ENCODE measurements at places on chromosomes 7 and 10.

- peak; percentile 32 for DNase-seq
Observed at GRCh38 chr7:10085231-10085630, 888.4 kb upstream of the PHF14 start.

- no peak for DNase-seq
Observed at GRCh38 chr7:31074403-31075085, 22.4 kb downstream of the ADCYAP1R1 start.

- no peak for DNase-seq
Observed at GRCh38 chr10:99766302-99766681, 16.1 kb upstream of the ABCC2 start.

- DNase-seq: no peak
Observed at GRCh38 chr10:132390921-132391675, 5.9 kb upstream of the PWWP2B start.

DNA sequence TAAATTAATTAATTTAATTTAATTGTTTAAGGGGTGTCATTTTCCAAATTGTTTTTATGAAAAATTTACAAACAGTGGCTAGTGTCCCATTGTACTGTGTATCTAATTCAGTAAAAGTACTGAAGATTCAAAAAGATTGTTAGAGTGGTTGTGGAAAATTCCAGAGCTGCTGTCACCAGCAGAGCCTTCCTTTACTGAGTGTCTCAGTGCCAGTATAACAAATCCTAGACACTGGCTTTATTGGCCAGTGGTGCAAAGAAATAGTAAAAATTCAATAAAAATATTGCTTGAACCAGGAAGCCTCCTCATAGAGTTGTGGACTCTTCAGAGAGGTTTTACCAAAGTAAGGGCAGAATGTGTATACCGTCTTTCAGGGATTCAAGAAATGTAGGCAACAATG is 23.1 kb upstream of the HERPUD2 start:
- no peak for DNase-seq

DNA sequence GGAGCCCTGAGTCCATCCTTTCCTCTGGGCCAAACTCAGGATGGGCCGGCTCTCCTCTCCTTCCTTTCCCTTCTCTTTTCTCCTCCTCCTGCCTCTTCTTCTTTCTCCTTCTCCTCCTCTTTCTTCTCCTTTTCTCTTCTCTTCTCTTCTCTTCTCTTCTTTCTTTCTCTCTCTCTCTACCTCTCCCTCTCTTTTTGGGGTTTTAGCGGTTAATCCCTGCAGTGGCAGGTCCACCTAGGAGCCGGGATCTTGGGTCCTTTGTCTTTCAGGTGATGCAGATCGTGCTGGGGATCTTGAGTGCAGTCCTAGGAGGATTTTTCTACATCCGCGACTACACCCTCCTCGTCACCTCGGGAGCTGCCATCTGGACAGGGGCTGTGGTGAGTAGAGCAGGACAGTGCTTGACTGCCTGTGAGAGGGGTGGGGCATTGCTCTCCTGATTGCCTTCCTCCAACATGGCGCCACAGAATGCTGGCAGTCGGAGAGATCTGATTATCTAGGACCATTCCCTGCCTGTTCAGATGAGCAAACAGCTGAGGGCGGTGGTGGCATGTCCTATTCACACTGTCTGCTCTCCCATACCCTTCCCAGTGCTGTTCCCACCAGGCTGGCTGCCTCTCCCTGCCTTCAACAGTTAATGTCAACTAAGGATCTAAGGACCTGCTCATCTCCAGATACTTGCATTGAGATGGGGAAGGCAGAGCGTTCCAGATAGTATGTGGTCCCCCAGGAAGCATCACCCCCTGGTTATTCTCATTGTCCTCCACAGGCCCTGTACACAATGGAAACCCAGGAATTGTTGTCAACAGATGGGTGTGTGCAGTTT is 1.6 kb downstream of the TMEM176A start:
- no peak for DNase-seq

DNA sequence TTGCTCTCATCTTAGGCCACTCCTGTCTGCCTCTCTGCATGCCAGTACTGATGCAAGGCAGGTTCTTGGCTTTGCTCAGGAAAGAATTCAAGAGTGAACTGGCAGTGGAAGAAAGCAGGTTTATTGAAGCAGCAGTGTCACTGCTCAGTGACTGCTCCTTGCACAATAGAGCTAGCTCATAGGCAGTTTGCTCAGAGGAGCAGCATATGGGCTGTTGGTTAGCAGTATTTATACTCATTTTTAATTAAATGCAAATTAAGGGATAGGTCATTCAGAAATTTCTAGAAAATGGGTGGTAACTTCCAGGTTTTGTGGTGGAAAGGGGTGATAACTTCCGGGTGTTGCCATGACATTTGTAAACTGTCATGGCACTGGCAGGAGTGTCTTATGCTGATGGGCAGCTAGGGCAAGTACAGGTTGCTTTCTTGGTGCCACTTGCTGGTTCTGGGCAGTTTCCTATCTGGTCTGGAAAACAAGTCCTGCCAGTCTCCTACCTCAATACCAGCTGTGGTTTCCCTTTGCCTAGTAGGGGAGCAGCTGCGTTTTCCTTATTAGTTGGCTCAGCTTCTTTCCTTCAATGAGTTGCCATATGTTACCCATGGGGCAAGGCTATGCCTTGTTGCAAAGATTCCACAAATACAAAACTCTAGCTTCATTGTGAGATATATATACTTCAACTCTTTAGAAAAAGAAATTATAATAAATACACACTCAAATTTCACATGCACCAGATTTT is 64.8 kb upstream of the CALD1 start:
- DNase-seq: no peak

- DNase-seq: no peak
Observed at GRCh38 chr10:101139421-101139911, 8.4 kb downstream of the TLX1 start.

DNA sequence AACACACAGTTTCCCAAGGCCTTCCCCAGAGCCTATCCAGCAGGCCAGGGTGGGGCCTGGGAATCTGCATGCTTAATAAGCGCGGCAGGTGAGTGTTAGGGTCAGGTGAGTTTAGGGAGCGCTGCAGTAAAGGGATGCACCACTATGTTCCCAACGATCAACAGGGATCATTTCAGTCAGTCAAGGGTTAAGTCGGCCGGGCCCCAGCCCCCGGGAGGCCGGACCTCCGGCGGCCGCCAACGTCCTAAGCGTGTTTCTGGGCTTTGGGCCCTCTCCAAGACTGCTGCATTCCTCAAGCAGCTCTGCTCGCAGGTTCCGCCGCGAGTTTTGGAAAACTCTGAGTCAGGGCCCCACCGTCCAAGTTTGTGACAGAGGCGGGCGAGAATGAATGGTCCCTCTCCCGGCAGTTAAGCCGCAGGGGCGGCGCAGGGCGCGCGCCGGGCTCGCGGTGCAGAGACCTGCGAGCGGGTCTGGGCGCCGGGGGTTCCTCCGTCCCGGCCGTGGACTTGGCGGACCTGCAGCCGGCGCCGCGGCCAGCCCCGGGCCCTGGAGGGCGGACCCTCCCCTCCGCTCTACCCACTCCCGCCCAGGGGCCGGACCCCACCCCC is 81.6 kb downstream of the ARHGAP22 start:
- no peak for DNase-seq

DNA sequence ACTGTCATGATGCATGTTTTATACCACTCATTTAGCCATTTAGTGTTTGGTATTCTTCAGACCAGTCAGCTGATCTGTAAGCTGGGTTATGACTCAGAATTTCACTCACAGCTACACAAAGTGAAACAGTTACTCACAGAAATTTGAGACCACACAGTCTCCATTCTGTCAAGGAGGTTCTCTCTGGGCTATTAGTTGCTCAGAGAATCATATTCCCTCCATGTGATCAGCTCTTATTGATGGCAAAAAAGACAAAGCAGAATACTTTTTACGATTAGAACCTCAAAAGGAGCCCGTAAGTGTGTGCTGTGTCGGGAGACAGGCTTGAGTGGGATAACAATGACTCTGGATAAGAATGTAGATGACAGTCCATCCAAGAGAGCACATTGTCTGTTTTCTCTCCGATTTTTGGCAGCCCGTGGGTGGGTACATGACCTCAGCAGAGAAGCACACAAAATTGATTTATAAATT is 277.6 kb upstream of the SORCS1 start:
- DNase-seq: no peak

DNA sequence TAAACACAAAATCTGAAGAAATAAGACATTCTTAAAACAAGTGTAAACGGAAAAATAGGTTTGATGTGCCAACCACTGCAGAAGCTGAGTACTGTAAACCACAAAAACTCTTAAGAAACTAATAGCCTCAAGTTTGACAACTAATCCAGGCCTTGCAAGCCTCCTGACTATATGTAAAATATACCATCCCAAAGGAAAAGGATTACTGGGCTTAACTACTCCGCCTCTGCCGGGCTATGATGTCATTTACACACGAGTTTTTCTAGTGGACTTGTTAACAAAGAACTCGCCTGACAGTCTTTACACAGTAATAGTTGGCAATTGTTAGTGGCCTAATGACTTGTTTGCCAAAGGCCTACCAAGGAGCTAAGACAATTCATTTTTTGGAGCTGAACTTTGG is 2.1 kb downstream of the KIF5B start:
- peak; percentile 52 for DNase-seq

Measured in left lung (tissue), 14 donors.